ENCODE measurements at places on chromosomes 6 and 20.

DNA sequence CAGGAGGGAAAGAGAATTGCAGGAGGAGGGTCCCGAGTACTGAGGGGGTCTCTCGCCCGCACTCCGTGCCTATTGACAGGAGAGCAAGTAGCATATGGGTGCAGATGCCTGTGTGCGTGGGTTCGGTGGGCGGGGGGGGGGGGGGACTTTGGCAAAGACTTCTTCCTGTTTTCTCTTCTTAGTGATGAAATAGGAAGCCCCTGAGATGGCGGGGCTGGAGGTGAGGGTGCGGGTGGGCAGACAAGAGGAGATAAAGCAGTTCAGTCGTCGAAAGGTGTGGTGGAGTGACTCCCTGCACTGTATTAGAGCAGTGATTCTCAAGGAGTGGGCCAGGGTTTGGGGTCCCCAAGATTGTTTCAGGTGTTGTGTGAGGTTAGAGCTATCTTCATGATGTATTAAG is 3.7 kb downstream of the NAA20 start:
- DNase-seq, result no peak

DNA sequence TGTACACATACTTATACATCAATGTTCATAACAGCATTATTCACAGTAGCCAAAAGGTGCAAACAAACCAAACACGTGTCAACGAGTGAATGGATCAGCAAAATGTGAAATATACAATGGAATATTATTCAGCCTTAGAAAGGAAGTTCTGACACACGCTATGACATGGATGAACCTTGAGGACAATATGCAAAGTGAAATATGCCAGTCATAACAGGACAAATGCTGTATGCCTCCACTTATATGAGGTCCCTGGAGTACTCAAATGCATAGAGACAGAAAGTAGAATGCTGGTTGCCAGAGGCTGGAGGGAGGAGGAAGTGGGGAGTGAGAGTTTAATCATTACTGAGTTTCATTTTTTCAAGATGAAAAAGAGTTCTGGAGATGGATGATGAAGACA is 37.8 kb upstream of the IGF2R start:
- no peak for DNase-seq

- DNase-seq, result no peak
Observed at GRCh38 chr6:163296835-163297519, 117.5 kb upstream of the QKI start.

GRCh38 chr6:70593118-70593486 is 26.4 kb downstream of the SDHAF4 start:
- DNase-seq, result no peak

DNA sequence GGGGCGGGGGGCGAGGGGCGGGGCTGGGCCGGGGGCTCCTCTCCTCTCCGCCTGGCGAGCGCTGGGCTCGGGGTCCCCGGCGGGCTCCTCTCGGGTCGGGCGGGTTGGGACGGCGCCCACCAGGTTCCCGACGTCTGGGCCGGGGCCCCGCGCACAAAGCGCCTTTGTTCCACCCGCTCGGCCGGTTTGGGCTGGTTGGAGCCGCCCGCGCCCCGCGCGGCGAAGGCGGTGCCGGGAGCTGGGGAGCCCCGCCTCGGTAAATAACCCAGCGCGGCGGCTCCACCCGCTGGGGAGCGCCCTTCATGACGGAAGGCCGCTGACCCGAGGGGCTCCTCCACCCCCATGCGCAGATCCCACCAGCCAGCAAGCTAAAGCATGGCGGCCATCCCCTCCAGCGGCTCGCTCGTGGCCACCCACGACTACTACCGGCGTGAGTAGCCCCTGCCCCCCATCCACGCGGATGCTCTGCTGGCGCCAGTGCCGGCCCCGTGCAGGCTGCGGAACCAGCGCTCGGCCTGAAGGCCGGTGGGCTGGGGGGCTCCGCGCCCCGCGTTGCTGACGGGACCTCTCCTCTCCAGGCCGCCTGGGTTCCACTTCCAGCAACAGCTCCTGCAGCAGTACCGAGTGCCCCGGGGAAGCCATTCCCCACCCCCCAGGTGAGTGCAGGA is 503 bp downstream of the PPDPF start:
- DNase-seq, result peak; percentile 33

DNA sequence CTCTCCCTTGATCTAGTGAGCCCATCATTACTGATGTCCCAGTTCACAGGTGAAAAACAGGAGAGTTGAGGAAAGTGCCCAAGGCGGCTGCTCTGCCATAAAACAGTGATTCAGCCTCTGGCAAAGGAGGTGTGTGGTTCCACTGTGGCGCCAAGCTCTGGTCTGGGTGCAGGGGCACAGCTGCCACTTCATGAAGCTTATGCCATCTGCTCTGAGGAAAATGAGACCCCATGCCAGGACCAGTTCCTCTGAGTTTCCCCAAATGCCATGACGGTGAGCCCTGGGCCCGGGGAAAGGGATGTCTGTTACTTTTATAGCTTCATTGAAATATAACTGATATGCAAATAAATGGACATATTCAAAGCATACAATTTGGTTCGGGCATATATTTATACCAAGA is 33.7 kb upstream of the ZBP1 start:
- DNase-seq, result no peak

DNA sequence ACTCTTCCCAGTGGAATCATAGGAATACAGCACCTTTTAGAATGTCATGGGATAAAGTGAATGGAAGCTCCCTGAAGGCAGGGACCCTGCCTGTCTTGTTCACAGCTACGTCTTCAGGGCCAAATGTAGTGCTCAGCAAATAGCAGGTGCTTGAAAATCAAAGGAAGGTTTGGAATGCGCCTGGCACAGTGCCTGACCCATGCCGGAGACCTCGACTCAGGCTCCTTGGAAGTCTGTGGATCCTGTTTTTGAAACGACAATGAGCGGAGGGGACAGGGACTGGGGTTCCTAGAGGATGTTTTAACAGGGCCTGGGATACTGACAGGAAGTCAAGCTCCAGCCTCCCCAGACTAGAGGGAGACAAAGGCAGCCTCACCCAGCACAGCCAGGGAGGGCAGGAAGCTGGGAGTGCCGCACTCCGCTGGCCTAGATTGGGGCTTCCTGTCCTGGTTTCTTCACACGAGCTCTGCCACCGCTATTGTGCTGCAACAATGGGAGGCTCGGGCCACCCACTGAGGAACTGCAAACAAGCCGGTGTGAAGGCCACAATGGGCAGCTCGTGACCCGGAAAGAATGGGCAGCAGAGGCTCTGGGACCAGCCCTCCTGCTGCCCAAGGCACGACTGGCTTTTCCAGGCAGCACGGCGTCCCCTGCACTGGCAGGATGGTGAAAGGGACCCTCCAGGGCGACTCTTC is 76.7 kb downstream of the PREX1 start:
- no peak for DNase-seq

DNA sequence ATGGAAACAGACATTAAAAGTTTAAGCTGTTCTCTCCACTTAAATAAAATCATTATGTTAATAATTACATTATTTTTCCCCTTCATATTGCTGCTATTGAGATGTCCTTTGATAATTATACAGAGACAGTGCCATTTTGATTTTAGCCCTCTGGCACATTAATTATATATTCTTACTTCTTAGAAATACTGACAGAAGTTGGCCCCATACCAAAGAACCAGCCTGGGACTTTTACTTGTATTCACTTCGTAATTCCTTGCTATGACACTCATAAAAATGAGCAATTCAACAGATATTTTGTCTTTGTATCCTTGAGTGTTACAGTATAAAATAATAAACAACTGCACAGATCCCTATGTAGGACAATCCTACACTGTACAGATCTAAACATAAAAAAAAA is 743.7 kb downstream of the TBC1D32 start:
- no peak for DNase-seq

GRCh38 chr6:105207524-105208269 is 27.9 kb upstream of the POPDC3 start:
- DNase-seq, result no peak

DNA sequence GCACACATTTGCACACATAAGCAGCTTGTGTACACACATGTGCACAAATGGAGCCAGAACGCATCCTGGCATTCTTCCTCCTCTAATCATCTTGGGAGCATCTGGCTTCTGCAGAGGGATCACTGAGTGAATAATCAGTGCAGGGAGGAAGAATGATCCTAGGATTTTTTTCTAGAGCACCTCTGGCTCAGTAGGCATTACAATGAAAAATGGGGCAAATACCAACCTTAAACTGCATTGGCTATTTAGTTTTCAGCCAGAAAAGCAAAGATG is 205.7 kb upstream of the TCF21 start:
- no peak for DNase-seq

DNA sequence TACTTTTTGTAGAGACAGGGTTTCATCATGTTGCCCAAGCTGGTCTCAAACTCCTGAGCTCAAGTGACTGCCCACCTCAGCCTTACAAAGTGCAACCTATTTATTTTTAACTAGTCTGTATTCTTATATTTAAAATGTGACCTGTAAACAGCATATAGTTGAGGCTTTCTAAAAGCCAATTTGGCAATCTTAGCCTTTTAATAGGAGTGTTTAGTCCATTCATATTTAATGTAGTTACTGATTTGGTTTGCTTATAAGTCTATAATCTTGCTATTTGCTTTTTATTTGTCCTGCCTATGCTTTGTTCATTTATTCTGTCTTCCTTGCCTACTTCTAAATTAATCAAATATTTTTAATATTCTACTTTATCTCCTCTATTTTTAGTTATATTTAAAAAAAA is 15.0 kb upstream of the SOX4 start:
- DNase-seq, result no peak

GRCh38 chr20:44884907-44885391 is 556 bp upstream of the YWHAB start:
- DNase-seq, result no peak

DNA sequence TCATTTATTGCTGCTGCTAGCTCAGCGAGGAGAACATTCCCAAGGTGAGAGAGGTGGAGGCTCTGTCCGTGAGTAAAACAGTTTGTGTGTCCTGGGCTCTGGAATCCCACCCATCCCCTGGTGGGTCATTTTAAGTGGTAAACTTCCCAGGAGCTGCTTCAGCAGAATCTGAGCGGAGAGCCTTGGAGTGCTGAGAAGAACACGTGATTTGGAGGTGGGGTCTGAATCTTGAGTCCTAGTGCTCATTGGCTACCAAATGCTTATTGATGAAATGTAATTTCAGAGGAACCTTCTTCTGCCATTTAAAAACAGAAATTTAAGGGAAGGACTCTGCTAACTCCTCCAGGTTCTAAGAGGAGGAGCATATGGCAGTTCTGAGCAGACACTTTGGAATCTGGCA is 132.4 kb downstream of the CDH26 start:
- no peak for DNase-seq

- no peak for DNase-seq
Observed at GRCh38 chr20:6744180-6744579, 23.3 kb upstream of the BMP2 start.

DNA sequence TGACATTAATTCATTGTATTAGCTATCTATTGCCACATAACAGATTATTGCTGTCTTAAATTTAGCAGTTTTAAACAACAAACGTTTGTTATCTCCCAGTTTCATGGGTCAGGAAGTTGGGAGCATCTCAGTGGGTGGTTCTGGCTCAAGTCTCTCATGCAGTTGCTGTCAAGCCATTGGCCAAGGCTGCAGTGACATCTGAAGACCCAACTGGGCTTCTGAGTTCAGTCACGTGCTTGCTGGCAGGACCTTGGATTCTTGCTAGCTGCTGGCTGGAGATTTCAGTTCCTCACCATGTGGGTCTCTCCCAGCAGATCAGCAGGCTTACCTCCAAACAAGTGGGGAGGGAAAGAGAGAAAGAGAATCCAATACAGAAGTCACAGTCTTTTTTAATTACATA is 152.6 kb upstream of the EXOC2 start:
- no peak for DNase-seq

DNA sequence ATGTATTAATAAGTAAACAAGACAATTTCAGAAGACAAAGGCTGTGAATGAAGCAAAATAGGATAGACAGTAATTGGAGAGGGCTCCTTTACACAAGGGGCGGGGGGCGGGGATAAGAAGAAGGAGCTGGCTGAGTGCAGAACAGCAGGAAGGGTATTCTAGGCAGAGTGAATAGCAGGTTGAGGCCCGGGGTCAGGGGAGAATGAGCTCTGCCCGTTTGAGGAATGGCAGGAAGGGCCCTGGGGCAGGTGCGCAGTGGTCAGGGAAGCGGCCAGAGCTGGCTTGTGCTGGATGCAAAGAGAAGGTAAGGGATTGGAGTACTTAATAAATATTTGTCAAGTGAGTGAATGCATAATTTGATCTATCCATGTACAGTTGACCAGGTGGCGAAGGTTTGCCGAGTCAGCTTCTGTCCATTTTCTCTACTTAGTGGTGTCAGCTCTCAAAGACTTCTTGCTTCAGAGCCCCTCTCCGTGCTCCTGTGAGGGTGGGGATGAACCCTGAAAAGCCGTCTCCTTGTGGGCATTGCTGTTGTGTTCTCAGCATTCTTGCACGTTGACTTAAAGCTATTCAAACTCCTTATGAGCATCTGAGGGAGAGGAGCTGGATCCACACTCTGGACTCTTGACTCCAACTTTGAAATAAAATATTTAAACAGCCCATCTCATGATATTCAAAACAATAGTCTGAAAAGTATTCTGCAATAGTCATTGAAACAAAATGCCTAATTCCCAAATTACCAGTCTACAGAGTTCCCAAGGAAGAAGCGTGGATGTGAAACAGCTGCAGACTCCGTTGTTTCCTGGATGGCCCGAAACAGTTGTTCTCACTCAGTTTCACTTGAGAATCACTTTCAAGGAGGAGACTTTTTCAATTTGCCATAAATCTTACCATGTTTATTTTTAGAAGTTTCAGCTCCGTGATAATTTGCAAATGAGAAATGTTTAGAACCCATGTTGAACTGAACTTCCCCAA is 105.1 kb downstream of the EDN3 start:
- DNase-seq, result no peak
